ENCODE measurements at places on chromosomes 1 and 21.

- DNase-seq, result no peak
Observed at GRCh38 chr1:242467556-242468145, 56.8 kb downstream of the PLD5 start.

DNA sequence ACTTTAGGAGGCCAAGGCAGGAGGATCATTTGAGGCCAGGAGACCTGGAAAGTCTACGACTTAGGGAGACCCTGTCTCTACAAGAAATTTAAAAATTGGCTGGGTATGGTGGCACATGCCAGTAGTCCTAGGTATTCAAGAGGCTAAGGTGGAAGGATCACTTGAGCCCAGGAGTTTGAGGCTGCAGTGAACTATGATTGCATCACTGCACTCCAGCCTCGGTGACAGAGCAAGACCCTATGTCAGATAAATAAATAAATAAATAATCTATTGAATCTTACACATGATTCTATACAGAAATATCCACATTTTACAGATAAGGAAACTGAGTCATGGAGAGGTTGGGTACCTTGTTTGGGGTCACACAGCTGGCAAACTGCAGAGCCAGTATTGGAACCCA lies 89.1 kb downstream of the MAN1C1 start:
- no peak for DNase-seq

DNA sequence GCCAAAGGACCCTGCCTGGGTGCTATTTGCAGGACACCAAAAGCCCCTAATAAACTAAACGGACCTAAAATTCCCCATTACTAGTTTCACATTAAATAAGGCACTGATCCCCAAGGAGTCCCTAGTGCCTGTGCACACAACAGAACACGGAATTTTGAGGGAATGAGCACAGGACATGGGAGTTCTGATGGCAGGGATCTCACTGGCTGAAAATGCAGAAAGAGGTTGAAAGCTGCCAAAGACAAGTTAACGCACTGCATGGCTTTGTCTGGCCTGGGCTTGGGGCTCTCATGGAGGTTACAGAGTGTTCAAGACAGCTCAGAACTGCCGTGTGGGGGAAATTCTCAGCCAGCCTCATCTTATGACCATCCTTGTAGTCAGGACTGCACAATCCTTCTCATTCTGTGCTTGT lies 15.6 kb upstream of the ATP1B1 start:
- no peak for DNase-seq

DNA sequence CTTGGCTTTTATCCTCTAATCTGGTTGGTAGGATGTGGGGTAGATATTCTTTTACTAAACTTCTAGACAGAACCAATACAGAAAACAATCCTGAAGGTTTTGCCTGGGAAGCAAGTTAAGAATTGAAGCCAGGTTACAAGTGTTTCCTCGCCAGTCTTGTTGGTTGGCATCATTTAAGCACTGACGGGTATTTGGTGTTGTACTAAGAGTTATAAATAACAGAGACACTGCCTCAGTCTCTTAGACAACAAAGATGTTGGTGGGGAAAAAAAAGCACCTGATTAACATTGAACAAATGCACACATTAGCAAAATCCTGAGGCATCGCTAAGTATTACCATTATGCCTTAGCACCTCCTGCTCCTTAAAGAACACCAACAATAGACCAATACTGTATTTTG lies 272.2 kb downstream of the BRINP2 start:
- DNase-seq, result no peak

- DNase-seq, result no peak
Observed at GRCh38 chr1:27136236-27136551, 18.7 kb downstream of the SLC9A1 start.

Measured in activated CD8-positive, alpha-beta memory T cell treated with anti-CD3 and anti-CD28 coated beads, Interleukin-2, amount 50 U/mL, for 4 hours (primary cell).